ENCODE measurements at places on chromosomes 6 and 20.

DNA sequence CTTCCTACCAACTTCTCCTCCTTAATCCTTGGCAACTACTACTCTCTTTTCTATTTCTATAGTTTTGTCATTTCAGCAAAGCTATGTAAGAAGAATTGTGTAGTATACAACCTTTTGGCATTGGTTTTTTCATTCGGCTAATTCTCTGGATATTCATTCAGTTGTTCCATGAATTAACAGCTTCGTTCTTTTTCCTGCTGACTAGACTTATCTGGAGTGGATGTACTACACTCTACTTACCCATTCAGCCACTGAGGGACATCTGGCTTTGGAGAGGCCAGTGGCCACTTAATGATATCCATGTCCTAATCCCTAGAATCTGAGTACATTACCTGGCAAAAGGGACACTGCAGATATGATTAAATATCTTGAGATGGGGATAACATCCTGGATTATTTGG, 623.9 kb downstream of the DOK5 start:
- no peak for DNase-seq

- no peak for DNase-seq
These were observed 87.8 kb downstream of the SLC16A10 start for GRCh38 chr6:111175109-111175508.

DNA sequence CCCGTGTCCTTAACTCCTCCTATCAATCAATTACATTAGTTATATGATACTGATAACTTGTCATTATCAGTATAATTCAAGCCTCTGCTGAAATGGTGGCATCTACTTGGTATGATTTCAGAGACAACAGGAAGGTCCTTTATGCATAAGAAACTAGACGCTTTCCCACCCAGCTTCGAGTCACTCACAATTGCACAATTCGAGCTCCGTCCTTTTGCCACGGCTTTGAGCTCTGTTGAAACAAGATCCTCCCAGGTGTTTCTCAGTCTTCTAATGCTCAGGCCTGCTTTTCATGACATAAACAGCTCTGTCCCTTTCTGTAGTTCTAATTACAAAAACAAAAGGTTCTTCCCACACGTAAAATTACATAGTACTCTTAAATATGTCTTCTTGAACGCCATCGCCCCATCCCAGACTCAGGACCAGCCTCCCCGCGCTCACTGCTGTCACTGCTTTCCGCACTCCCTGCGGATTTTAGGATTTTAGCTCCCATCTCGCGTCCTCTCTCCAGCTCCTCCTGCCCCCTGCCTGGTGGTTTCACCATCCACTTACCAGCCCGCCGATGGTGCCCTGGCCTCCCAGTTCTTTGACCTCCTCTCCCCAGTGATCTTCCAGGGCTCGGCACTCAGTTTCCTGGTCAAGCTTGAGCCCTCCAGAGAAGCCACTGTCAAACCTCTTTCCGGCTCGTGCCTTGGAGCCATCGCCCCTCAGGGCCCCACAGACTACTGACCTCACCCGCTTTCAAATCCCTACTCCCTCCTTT, 23.2 kb upstream of the PNPLA1 start:
- no peak for DNase-seq

DNA sequence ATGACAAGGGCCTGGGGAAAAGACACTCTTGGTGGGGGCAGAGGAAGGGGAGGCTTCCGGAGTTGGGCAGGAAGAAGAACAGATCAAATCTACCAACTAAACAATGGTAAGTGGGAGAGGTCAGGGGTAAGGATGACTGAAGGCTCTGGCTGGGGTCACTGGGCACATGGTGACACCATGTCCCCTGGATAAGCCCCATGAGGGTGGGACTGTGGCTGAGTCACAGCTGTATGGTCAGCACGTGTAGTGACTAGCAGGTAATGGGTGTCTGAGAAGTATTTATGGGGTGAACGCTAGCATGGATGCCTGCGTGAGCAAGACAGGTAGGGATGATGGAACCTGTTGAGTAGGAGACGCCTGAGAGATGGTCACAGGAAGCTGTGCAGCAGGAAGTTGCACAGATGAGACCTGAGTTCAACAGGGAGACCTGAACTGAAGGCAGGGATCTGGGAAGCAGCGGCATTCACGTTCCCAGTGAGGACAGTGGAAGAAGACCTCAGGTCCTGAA, 64.5 kb upstream of the SNX9 start:
- DNase-seq: no peak

- peak; percentile 45 for DNase-seq
These were observed 1.4 kb downstream of the AKIRIN2 start for GRCh38 chr6:87700397-87701343.

GRCh38 chr6:37477191-37477590, 22.5 kb downstream of the CCDC167 start:
- no peak for DNase-seq

DNA sequence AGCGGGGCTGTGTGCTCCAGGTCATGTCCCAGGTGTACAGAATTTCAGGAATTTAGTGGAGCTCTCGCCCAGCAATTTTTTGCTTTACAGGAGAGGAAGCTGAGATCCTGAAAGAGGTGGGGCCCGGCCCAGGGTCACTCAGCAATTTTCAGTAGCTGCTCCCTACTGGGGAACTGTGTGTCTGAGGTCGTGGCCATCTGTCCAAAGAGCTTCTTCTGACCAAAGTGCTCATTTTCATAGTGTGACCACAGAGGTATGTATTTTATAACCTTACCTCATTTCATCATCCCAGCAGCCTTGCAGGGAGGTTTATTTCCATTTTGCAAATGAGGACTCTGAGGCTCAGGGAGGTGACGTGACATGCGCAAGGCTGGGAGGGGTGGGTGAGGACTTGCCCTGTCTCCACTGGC, 46.3 kb downstream of the FAM209B start:
- DNase-seq: no peak

DNA sequence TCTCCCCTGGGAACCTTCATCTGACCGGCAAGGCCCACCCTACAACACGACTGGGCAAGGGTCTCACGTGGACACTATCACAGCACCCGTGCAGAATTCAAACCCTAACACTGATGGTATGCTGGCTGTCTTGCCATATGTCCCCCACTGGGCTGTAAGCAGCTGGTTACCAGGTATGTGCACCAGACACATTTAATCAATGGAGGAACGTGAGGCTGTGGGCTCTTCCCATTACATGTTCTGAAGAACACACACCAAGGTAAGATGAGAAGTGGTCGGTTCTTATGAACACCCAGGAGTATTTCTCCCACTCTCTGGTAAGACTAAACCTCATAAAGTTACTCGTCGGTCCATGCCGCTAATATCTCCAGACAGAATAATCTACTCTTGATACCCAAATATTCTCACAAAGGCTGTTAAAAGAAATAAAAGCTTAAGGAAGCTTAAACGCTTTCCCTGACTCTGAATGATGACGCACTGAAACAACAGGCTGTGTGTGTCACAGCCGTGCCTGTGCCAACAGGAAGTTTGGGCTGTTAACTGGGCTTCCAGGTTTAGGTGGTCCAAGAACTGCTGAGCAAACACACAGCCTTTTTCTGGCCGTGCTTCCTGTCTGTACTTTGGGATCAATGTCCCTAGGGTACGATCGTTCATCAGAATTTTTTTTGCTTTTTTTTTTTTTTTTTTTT, 75.3 kb downstream of the SLC23A2 start:
- no peak for DNase-seq
